Tibial nerve (tissue), 4 donors: ENCODE measurements at places on chromosomes 7 and 10.
A peak's percentile ranks its signal among the peaks of the same experiment; 100 is the strongest.

- H3K4me3 ChIP-seq = no peak overlapping the region
- no peaks in the 10 kb centered on the region for H3K4me1 ChIP-seq
- H3K27me3 ChIP-seq = no peaks in the 10 kb centered on the region
- H3K27ac ChIP-seq = no peak overlapping the region
Measured at GRCh38 chr7:120344276-120344675, 71.3 kb downstream of the KCND2 start.

DNA sequence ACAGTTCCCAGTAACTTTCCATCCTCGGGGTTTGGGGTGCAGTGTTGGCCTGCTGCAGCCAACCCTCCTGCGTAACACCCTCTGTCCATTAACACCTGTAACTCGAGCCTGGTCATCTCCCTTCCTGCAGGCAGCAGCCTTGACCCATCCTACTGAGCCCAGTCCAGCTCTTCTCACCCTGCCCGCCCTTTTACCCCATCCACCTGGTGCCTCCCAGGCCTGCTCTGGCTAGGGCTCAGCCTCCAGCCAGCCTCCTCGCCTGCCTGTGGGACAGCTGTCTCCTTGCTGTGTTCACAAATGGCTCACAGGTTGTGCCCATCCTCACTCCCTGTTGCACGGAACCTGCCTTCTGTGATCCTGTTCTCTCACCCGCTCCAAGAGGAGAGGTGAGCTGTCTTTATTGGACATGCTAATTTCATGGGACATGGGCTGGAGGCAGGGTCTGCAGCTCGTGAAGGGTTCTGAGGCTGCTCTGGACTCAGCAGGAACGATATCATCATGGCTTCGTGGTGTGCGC, 277.2 kb upstream of the TCERG1L start:
- H3K4me3 ChIP-seq = no peak overlapping the region
- H3K27ac ChIP-seq = no peak overlapping the region
- H3K27me3 ChIP-seq = no peaks in the 10 kb centered on the region

- H3K4me3 ChIP-seq = no peak overlapping the region
- H3K4me1 ChIP-seq = no peaks in the 10 kb centered on the region
- no peaks in the 10 kb centered on the region for H3K36me3 ChIP-seq
- no peak for DNase-seq
- no peak overlapping the region for H3K27ac ChIP-seq
- no peaks in the 10 kb centered on the region for H3K27me3 ChIP-seq
Measured at GRCh38 chr10:4170633-4171314, 385.8 kb upstream of the KLF6 start.

GRCh38 chr7:158291998-158292397, 295.6 kb downstream of the PTPRN2 start:
- no peak for DNase-seq
- H3K4me1 ChIP-seq = no peaks in the 10 kb centered on the region
- no peaks in the 10 kb centered on the region for H3K36me3 ChIP-seq
- no peak overlapping the region for H3K4me3 ChIP-seq

GRCh38 chr7:137074391-137075030, 206.1 kb downstream of the CHRM2 start:
- H3K4me1 ChIP-seq = no peaks in the 10 kb centered on the region
- H3K27ac ChIP-seq = no peak overlapping the region
- no peaks in the 10 kb centered on the region for H3K36me3 ChIP-seq
- DNase-seq = no peak
- no peaks in the 10 kb centered on the region for H3K27me3 ChIP-seq

- H3K4me1 ChIP-seq = no peaks in the 10 kb centered on the region
- no peak for DNase-seq
- no peak overlapping the region for H3K4me3 ChIP-seq
- no peaks in the 10 kb centered on the region for H3K36me3 ChIP-seq
- no peak overlapping the region for H3K27ac ChIP-seq
Measured at GRCh38 chr7:15128716-15129115, 226.2 kb upstream of the DGKB start.

- H3K27me3 ChIP-seq = no peaks in the 10 kb centered on the region
- H3K4me3 ChIP-seq = no peak overlapping the region
- no peak overlapping the region for H3K27ac ChIP-seq
- DNase-seq = no peak
Measured at GRCh38 chr7:67753891-67754290, 757.3 kb downstream of the TYW1 start.

- no peaks in the 10 kb centered on the region for H3K27me3 ChIP-seq
- peak overlapping the region; percentile 78 for H3K27ac ChIP-seq
- H3K36me3 ChIP-seq = peaks cover 3% of the 10 kb centered on the region
- no peak overlapping the region for H3K4me3 ChIP-seq
- peak; percentile 29 for DNase-seq
- H3K4me1 ChIP-seq = no peaks in the 10 kb centered on the region
Measured at GRCh38 chr7:158784270-158784669, 45.0 kb downstream of the ESYT2 start.

GRCh38 chr7:49273897-49274296, 349.6 kb downstream of the CDC14C start:
- no peaks in the 10 kb centered on the region for H3K36me3 ChIP-seq
- H3K4me3 ChIP-seq = no peak overlapping the region
- no peak overlapping the region for H3K27ac ChIP-seq
- H3K27me3 ChIP-seq = no peaks in the 10 kb centered on the region

- no peaks in the 10 kb centered on the region for H3K27me3 ChIP-seq
- no peaks in the 10 kb centered on the region for H3K36me3 ChIP-seq
- no peak overlapping the region for H3K4me3 ChIP-seq
- DNase-seq = no peak
Measured at GRCh38 chr10:103500481-103500880, 7.0 kb downstream of the NEURL1 start.
